ENCODE measurements at places on chromosomes 7 and 10.
A peak's percentile ranks its signal among the peaks of the same experiment; 100 is the strongest.

DNA sequence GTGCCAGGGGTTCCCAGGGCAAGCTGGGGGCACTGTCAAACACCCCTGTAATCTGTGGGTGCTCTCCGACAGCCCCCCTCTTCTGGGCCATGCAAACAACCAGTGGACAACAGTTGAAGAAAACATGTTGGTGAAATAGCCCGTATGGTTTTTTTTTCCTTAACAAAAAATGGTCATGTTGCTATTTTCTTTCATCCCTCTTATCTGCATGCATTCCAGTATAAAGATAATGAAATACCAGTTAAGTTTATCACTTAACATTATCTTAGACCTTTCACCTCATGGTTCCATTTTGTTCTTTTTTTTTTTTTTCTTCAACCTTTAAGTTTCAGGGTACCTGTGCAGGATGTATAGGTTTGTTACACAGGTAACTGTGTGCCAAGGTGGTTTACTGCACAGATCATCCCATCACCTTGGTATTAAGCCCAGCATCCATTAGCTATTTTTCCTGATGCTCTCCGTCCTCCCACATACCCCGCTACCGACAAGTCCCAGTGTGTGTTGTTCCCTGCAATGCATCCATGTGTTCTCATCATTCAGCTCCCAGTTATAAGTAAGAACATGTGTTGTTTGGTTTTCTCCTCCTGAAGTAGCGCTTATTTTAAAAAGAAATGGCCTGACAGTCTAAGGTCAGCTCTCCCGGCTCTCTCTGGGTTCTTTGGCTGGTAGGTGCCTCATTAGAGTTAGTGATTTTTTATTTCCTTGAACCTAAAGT is 110.1 kb downstream of the NRP1 start:
- DNase-seq, result no peak

- DNase-seq, result no peak
Observed at GRCh38 chr10:35372329-35372728, 36.0 kb downstream of the CCNY start.

DNA sequence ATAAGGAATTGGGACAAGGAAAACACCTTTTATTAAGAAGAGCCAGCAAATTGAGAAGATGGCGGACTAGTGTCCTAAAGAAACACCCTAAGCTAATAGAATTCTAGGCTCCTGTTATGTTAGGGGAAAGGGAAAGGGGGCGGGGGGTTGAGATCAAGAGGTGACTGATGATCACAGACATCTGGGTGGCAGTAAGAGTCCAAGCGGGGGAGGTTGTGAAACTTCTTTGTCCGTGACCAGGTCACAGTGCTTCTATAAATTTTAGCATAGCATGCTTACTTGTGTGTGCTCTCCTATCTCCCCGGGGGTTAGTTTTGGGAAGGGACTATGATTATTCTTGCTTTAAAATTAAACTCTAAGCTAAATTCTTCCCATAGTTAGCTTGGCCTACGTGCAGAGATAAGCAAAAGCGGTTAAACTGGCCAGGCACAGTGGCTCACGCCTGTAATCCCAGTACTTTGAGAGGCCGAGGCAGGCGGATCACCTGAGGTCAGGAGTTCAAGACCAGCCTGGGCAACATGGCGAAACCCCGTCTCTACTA is 262.1 kb downstream of the SKIDA1 start:
- DNase-seq, result no peak

- no peak for DNase-seq
Observed at GRCh38 chr10:102202386-102202785, 23.7 kb upstream of the ELOVL3 start.

GRCh38 chr7:73909051-73909941 is 48.3 kb downstream of the TMEM270 start:
- no peak for DNase-seq

DNA sequence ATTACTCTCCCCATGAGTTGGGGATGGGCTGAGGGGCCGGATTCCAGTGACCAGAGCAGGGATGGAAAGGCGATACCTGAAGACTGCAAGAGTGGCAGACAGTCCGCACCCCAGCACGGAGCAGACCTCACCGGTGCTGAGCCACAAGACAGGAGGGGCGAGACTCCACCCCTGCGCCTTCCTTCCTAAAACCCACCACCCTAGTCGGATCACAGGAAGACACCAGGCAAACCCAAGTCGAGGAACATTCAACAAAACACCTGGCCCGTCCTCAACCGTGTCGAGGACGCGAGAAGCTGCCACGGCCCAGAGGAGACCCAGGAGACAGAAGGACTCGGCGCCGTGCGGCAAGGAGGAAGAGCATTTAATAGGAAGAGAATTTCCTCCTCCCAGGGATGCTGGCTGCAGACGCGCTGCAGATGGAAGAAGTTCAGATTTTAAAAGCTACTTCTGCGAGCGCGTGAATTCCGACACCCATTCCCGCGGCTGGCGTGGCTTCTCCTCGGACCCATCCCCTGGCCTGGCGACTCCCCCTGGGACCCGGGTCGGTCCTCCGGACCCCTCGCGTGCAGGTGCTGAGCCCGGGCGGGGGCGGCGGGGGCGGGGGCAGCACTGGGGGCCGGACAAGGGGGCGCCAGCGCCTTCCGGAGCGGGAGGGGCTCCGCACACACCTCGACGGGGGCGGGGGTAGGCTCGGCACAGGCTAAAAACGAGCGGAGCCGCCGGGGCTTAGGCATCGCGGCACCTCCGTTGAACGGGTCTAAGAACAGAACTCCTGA is 563 bp upstream of the UTF1 start:
- DNase-seq, result no peak

DNA sequence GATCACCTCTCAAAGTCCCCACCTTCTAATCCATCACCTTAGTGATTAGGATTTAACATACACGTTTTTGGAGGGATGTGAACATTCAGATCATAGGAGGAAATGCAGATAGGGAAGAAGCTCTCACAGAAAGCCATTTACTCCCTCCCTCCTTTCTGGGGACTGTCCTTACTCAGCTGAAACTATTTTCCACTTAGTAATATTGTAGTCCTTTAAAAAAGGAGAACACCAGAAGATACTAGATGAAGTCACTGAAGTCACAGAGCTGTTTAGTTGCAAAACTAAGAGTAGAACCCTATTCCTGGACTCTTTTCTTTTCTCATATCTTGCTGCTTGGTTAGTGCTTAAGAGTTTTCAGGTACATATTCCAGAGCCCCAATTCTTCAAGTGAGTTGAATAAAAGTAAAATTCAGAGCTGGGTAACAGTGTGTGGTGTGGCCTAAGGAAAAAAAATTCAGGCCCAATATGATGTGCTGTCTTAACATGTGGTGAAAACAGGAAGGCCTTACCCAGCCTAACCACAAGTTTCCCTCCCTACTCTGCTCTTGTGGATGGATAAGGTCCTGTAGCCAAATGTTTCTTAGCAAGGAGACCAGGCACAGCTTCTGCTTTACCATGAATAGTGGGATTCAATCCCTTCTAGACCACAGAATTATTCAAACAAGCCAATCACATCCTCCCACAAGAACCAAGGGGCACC is 135.7 kb downstream of the INHBA start:
- no peak for DNase-seq

DNA sequence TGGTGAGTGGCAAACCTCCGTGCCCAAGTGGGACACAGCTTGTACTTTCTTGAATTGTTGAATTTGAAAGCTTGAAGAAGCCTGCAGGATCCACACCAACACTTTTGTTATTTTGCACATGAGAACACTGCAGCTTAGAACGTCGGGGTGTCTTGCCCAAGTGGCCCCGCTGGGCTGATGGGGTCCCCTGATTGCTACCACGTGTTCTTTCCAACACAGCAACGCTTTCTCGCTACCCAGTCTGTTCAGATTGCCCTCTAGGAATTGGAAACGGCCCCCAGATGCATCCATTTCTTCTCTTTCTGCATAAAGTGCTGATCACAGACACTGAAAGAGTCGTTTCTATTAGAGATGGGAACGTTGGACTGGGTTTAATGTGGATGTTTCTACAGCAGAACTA is 268.5 kb downstream of the ADARB2 start:
- DNase-seq, result no peak

GRCh38 chr7:143227806-143228205 is 6.0 kb downstream of the TAS2R40 start:
- DNase-seq, result no peak

GRCh38 chr7:131501422-131501821 is 55.0 kb downstream of the PODXL start:
- DNase-seq, result no peak

DNA sequence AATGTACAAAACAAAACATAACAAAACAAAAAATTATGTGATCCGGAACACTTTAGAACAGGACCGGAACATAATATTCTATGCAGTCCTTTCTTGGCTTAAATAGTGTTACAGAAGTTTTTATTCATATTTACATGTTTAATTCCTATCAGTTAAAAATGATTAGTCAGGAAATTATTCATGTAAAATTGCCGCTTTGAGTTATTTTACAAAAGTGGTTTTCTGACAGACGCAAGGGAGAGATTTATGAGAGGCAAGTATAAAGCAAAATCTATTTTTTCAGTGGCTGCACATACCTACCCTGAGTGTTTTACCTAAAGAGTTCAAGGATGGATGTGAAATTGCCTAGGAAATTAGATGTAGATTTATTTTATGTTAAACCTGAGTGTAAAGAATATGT is 230.7 kb upstream of the DKK1 start:
- DNase-seq, result no peak

DNA sequence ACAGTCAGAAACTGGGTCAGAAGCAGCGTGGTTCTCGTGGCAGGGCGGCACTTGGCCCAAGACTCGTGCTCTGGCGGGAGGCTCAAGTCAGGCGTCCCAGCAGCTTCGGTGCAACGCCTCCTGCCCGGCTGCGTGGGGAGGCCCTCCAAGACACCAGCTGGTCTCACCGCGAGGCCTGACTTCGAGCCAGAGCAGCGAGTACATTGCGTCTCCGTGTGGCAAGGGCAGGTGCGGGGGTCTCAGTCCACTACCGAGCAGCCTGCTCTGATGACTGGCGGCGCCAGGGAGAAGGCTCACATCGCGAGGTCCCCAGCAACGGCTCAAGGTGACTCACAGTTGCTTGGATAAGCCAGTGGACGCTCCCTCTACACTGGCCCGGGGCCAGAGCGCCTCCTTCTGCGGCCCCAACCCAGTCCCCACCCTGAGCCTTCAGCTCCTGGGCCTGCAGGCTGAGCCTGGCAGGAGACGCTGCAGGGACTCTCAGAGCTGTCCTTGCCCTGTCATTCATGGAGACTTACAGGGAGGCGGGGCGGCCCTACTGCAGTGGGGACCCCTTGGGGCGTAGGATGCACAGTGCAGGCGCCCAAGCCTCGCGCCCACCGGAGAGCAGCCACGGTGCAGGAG is 41.9 kb upstream of the PRKAR1B start:
- peak; percentile 71 for DNase-seq

DNA sequence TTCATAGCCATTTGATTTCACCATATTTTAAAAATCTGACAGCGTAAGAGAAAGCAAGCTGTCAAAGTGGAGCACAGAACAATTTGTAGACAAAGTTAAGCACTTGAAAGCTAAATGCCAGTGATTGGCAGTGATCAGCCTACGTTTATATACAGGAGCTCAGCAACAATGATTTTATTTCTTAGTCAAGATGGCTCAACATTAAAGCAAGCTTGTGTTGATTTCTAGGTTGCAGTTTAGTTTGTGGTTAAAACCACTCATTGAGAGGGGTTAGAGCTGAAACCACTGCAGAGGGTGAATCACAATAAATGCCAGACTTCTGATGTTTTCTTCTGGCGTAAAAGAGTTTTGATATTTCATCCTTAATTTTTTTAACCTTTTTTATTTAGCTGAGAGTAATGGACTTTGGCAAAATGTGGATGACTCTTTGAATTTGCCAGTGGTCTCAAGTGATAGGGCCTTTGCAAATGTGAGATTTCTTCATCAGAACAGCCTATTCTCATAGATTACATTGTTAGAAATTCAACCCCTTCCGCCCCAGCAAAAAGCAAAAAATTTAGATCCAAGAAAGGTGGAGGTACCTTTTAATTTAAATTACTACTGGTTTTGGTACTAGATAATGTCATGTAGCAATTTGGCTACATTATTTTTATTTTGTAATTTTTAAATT is 73.8 kb downstream of the SHOC2 start:
- no peak for DNase-seq

DNA sequence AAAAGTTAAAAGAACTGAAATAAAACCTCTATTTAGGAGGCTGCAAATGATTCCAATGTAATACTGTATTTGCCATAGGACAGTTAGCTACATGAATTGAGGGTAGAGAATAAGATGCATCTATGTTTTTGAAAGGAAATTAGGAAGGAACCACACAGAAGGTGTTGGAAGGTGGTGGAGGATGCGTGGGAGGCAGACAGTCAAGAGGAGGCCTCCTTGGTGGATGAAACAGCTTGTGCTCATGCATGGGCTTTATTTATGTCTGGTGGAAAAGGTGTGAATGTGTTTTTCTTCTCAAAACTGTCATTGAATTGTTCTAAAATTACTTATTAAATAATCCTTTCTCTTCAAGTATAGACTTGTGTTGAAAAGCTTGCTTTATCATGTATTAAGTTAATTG is 314.4 kb upstream of the NPSR1 start:
- no peak for DNase-seq

GRCh38 chr10:123380491-123381085 is 226.4 kb downstream of the BUB3 start:
- DNase-seq, result peak; percentile 7

DNA sequence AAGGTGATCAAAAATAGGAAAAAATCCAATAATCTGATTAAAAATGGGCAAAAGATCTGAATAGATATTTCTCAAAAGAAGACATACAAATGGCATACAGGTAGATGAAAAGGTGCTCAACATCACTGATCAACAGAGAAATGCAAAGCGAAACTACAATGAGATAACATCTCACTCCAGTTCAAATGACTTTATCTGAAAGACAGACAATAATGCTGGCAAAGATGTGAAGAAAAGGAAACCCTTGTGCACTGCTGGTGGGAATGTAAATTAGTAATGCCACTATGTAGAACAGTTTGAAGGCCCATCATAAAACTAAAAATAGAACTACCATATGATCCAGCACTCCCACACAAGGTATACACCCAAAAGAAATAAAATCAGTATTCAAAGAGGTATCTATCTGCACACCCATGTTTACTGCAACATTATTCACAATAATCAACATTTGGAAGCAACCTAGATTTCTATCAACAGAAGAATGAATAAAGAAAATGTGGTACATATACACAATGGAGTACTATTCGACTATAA is 85.0 kb downstream of the LRRN3 start:
- DNase-seq, result no peak

DNA sequence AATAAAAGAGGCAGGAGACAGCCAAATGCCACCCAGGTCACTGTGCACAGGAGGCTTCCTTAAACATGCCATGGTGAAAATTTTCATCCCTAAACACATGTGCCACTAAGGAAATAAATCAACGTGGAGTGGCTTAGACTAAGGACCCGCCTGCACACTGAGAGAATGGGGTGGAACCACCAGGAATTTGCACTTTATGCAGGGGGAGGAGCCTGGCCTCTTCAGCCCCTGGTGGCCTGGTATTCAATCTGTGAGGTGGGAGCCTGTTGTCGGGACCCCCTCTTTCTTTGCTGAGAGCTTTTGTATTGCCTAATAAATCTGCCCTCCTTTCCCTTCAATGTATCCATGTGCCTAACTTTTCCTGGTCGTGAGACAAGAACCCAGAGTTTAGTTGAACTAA is 204.6 kb upstream of the NRP1 start:
- no peak for DNase-seq

- DNase-seq, result no peak
Observed at GRCh38 chr10:90732581-90732980, 125.3 kb downstream of the HTR7 start.

All from NCI-H2171 treated with DMSO at 0.1 percent for 48 hours (cell line).